Activated T-helper 2 cell treated with anti-CD3 and anti-CD28 coated beads, Interferon-gamma antibody, Interleukin-2, Interleukin-4, amounts not matched to agents 10 μg/mL and 5 μg/mL and 100 μg/mL, durations not matched to agents 14 hours and 24 hours and 36 hours (primary cell): ENCODE measurements at places on chromosomes 12 and 14.

DNA sequence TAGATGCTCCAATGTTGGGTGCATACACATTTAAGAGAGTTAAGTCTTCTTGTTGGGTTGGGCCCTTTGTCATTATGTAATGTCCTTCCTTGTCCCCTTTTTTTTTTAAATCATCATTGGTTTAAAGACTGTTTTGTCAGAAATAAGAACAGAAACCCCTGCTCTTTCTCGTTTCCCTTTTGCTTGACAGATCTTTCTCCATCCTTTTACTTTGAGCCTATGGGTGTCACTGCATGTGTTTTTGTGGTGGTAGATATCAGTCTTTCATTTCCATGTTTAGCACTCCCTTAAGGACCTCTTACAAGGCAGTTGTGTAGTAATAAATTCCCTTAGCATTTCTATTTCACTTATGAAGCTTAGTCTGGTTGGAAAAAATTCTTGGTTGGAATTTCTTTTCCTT is 47.4 kb downstream of the RTN1 start:
- DNase-seq = no peak

DNA sequence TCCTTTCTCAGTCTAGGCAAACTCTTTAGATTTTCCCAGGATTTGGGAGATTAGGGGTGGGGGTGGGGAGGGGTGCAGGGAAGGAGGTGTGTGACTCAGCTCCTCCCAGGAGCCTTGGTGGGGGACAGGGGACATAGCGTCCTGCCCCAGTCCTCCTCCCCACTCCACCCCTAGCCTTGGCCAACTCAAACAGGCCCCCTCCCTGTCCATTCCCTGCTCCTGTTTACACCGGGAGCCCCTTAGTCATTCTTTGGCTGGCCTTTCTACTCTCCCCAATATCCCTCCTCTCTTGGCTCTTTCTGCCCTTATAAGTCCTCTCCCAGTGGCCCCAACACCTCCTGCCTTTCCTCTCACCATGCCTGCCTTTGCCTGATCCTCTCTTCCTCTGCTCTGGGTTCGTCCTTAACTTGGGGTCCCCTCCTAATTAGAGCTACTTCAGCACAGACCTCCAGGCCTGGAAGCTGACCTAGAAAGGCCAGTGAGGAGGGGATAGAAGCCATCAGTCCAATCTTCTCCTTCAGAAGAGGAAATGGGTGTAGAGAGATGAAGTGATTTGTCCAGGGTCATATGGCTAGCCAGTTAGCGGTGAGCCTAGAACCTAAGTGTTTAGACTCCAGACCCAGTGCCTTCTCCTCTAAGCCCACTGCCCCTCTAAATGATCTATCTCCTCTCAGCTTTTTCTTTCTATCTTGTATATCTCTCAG is 2.3 kb upstream of the ITGA5 start:
- no peak for DNase-seq

GRCh38 chr14:105395538-105395854 is 2.8 kb upstream of the TEX22 start:
- DNase-seq = no peak

GRCh38 chr14:55571125-55571889 is 8.7 kb upstream of the KTN1 start:
- no peak for DNase-seq

GRCh38 chr12:21850419-21850818 is 75.9 kb upstream of the KCNJ8 start:
- DNase-seq = no peak

GRCh38 chr14:21084396-21084795 is 14.1 kb downstream of the ZNF219 start:
- no peak for DNase-seq

GRCh38 chr12:117235261-117235660 is 45.0 kb upstream of the FBXO21 start:
- no peak for DNase-seq

- no peak for DNase-seq
These were observed 7.6 kb downstream of the AKAP6 start for GRCh38 chr14:32336702-32337101.

DNA sequence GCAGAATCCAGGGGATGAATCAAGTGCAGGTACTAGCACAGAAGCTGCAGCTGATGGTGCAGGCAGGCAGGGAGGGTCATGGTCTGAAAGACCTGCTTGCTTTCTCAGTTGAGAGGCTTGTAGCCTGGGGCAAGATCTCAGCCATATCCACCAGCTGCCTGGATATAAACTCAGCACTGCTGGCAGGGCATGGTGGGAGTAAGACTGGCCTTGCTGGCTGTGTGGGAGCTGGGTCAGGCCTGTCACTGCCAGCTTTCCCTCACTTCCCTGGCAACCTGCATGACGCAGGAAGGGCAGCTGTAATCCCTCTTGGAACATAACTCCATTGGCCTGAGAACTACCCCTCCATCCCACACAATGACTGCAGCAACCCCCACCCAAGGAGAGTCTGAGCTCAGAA is 230.1 kb downstream of the ANO6 start:
- DNase-seq = no peak

GRCh38 chr12:24952389-24952788 is 3.5 kb upstream of the BCAT1 start:
- DNase-seq = no peak

GRCh38 chr14:32934073-32934880 is 4.4 kb upstream of the NPAS3 start:
- no peak for DNase-seq

- no peak for DNase-seq
These were observed 61.1 kb downstream of the SMUG1 start for GRCh38 chr12:54127538-54128259.

DNA sequence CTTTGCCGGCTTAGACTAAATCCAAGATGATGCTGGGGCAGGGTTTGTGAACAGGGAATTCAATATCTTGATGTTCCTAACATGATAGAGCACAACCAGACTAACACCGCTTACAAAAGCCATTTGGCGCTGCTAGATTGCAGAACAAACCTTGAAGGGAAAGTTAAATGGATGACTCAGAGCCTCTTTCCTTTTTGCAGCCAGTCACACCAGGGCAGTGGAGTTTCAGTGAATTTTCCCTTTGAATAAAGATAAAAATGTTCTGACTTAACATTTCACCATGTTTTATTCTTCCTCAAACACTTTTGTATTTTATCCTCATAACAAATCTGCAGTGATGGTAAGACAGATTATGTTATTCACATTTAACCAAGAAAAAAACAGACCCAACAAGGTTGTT is 47.3 kb downstream of the PDE6H start:
- DNase-seq = no peak

DNA sequence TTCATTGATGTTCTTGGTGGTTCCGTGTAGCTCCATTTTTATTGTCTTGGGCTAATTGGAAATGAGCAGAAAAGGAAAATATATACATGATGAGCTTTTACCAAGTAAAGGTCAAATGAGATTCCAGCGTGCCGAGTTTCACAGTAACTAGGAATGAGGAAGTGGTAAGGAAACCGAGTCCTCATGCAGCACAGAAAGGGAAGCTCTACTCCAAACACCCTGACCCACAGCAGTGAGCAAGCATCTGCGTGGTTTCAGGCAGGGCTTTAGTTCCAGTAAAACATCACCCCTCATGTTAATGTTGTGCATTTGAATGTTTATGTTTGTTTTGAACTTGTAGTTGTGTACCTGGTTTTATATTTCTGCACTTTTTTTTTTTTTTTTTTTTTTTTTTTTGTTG is 208.0 kb downstream of the SLC41A2 start:
- no peak for DNase-seq

DNA sequence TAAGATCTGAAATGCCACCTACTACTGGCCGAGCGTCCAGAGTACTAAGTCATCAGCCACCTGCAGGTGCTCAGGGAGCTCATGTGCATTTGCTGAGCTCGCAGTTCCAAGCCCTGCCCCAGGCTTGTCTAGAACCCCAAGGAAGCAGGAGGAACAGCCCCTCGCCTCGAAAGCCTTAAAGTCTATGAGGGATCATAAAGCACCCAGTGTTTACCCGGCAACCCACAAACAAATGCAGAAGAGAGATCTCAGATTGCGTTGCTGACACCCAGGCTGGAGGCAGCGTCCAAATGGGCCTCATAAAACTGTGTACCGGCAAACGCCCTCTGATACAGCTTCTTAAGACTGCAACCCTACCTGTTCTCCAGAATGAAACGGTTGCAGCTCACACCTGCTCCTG is 6.8 kb downstream of the KDM2B start:
- DNase-seq = no peak

- peak; percentile 22 for DNase-seq
These were observed 1.2 kb downstream of the USP30 start for GRCh38 chr12:109053382-109054123.

DNA sequence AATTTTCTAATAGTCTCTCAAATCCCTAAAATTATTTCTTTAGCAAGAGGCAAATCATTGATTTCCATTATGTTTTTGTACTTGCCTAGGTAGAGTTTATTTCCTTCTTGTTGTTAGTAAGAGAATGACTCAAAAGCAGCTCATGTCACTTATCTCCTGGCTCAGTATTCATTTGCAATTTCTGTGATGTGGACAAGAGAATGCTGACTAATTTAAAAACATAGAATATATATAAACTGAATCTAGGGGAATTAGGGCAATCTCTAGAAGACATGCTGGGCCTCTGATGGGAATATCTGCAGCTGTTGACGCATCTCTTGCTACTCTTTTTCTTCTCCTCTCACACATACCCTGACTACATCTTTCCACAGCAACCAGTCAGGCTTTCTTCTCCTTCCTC is 130.8 kb upstream of the PRKD1 start:
- DNase-seq = no peak

DNA sequence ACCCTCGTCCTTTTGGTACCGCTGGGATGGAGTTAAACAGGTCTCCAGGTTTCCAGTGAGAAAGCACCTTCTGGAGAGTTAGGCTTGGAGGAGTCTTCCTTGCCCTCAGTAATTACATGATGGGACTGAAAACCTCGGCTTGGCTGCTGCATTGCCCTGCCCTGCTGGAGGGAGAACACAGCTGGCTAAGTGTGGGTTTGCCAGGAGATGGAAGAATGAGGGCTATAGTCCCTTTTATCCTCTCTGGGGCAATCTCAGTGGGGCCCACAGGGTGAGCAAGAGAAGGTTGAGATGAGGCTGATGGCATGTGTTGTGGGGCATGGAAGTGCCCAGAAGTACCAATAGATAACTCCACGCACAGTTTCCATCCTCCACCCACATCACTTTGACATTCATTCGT is 23.2 kb upstream of the MEG3 start:
- no peak for DNase-seq

DNA sequence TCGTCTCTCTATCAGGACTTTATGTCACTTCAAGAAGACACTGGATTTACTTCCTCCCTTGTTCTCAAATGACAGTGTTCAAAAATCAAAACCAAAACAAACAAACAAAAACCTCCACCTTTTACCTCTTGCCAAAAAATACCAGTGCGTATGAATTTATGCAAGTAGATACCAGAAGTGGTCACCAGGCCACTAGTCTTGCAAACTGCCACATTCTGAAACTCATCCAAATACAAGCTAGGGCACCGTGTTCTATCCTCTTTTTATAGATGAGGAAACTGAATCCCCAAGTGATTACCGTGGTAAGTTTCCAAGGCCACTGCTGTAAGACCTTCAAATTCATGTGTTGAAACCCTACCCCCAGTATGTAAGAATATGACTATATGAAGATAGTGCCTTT is 343.9 kb upstream of the KITLG start:
- no peak for DNase-seq

DNA sequence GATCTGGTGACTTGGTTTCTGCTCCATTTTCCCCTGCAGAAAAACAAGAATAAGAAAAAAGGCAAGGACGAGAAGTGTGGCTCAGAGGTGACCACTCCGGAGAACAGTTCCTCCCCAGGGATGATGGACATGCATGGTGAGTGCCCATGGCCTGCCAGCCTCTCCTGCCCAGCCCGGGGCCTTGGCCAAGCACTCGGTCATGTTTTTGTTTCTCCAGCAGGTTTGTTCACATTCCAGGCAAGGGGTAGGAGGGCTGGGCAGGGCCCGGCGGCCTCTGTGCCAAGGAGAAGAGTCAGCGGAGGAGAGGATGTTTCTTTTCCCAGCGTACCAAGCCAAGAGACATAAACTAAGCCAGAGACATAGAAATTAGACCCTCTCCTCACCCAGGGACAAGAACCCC is 13.6 kb downstream of the BCL7A start:
- DNase-seq = no peak

DNA sequence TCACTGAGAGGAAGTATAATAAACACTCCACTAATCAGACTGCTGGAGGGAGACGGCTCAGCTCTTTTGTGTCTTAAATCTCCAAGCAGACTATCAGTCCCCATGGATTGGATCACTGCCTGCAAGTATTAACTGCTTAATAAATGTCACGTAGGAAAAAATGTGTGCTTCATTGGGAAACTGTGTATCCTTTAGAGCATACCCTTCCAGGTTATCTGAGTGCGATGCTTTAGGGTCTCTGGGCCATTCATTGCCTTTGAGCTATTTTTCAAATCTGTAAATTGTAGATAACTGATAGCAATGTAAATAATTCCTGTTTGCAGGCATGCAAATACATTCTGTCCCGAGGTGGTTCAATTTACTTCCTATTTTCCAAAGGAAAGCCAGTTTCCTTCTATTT is 45.0 kb upstream of the VASH1 start:
- DNase-seq = no peak

DNA sequence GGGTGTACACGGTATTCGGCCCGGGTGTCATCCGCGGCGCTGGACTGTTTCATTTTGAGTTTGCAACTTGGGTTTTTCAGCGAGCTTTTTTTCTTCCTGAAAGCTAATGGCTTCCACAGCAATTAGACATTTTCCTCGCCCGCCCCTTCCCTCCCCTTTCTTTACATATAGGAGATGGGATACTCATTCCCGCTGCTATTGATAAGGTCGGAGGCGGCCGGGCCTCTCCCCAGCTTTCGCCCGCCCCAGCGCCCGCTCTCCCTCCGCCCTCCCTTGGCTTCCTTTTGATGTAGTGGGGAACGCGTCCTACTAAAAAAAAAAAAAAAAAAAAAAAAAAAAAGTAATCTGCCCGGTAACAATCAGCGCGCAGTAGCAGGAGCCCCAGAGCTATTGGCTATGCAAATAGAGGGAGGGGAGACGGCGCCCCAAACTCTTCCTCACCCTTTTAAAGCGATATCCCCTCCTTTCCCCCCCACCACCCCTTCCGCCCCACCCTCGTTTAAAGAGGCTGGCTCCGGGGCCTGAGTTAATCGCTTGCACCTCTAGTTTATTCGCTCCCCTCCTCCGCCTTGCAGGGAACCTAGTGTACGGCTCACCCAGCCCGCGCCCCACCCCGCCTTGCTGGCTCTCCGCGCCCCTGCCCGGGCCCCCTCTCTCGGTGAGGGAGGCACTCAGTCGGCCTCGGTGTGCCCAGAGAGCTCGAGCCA is 1.7 kb upstream of the CCND2 start:
- peak; percentile 88 for DNase-seq

- DNase-seq = peak; percentile 37
These were observed 411 bp downstream of the BTBD7 start for GRCh38 chr14:93332397-93332852.

GRCh38 chr14:65581799-65582198 is 169.3 kb downstream of the FUT8 start:
- no peak for DNase-seq

DNA sequence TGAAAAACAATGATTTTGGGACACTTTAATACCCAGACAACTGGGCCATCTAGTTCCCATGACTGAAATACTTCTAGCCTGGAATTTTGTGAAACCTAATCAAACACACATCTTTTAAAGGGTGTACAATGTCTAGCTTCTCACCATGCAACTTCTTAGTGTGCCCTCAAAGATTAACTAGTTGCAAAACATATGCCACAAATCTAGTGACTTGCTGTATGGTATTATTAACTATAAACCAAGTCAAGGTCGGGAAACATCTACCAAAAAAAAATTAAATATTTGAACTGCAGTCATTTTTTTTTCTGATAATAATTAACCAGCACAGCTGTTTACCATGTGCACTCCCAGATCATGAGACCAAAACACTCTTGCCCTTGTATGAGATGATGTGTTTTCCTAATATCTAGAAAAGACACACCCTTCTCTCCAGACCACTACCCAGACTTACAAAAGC is 171.8 kb upstream of the FOXN3 start:
- no peak for DNase-seq
